ENCODE measurements at places on chromosomes 2 and 18.

- no peak for DNase-seq
Measured at GRCh38 chr2:182381225-182381624, 45.6 kb downstream of the PDE1A start.

- DNase-seq: no peak
Measured at GRCh38 chr2:2782007-2782406, 450.9 kb upstream of the MYT1L start.

DNA sequence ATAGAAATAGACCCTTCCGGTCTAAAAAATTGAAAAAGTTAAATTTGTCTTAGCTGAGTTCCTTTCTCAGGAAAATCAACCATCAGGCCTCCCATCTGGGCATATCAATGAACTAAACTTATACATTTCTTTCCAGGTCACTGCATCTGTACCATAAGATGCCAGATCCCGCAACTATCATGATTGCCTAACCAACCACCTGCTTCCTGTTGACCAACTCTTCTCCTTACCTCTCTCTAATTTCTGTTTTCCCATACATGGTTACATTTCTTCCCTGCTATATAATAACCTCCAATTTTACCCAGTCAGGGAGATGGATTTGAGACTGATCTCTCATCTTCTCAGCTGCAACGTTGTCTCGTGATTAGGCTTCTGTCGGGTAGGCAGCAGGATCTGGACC is 228.7 kb downstream of the FSIP2 start:
- DNase-seq: no peak

DNA sequence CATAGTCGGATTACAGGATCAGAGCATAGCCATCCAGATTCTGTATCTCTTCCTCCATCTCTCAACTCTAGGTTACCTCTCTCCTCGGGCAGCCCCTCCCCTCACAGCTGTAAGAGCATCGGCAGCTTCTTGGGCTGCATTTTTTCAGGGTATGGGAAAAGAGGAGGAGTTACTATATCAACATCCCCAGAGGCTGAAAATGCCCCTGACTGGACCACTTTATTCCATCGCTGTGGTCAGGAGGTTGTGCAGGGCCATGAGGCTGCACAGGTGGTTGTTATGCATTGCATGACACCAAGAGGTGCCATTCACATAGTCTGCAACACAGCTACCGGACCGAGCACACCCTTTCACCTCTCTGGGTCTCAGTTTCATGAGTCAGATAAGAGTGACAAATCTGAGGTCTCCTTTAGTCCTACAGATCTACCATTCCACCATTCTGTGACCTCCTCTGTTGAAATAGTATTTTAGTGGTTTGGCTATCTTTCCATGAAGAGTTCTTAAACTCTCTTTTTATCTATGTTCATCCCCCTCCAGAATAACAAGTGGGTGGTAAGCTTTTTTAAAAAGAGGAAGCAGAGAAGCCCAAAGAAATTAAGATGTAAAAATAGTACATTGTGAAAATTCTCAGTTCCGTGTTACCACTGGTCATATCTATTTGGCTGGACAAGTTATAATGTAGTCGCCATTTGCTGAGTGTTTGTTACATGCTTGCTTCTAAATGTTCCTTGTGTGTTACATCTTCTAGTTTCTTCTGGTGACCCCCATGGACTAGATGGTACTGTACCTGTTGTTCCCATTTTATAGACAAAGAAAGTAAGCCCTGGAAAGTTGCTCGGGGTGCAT is 56.6 kb upstream of the SLC1A4 start:
- DNase-seq: no peak

DNA sequence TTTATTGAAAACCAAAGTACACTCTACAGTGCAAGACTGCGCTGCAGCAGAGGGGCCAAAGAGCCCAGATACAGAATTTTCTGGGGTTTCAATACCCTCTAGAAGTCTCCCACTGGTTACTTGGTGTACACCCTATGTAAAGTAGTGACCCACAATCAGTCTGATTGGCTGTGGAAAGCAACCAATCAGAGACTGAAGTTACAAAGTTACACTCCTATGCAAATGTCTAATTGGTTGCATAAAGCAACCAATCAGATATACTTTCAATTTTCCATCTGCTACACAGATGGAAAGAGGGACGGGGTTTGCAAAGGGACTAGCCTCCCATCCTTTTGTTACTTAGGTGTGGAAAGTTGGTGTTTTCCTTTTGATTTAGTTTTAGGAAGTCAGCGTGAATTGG is 198.9 kb upstream of the SH3BP4 start:
- DNase-seq: no peak

DNA sequence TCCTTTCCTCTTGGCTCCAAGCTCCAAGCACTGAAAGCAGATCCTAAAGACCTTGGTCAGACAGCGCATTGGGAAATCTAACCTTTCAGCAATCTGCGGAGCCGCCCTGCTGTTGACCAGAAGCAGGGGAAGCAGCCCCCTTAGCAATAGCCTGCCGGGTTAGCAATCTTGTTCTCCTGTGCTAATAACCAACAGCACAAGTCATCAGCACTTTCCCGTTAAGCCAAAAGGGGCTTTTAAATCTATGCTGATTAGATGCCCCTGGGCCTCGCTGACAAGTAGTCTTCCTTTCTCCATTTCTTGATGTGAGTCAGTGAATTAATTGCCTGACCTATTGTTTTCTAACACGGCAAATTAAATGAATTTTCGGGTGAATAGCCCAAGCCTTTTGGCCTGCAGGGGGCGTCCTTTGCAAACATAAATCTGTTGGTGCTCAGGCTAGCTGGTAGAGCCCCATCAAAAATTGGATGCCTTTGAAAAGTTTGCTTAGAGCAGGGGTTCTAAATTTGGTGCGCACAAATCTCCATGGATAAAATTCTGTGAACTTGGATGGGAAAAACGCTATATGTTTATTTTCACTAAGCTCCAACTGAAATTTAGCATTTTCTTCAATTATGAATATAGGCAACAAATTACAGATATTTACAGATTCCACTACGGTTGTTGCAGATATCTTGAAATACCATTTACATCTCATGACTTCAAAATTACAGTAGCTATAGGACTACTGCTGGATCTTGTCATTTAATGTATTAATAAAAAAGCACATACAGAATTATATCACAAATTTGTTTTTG is 24.6 kb downstream of the MAIP1 start:
- DNase-seq: peak; percentile 89

GRCh38 chr2:9463698-9464034 is 10.7 kb upstream of the IAH1 start:
- no peak for DNase-seq

DNA sequence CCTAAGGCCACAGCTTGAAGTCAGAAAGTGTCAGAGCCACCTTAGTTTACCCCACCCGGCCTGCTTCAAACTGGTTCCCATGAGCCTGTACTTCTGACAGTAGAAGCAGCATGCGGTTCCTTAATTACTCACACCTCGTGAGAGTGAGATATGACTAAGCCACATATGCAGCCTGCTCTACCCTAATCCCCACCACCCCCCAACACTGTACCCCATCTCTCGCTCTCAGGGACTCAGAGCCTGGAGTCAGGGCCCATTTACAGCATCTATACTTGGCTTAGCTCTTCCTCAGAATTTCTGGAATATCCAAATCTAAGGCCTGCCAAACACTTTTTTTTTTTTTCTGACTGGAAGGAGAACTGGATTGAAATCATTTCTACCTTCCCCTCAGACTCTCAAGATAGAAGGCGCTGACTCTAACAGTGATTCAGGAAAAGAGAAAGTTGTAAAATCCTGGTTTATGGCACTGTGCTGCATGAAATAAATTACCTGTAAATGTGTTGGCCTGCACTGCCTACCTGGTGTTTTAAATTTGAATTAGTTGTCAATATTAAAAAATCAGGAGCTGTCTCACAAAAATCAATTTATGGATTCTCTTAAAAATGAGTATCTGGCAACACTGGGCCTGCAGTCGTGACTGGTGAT is 360.0 kb downstream of the RND3 start:
- DNase-seq: no peak

DNA sequence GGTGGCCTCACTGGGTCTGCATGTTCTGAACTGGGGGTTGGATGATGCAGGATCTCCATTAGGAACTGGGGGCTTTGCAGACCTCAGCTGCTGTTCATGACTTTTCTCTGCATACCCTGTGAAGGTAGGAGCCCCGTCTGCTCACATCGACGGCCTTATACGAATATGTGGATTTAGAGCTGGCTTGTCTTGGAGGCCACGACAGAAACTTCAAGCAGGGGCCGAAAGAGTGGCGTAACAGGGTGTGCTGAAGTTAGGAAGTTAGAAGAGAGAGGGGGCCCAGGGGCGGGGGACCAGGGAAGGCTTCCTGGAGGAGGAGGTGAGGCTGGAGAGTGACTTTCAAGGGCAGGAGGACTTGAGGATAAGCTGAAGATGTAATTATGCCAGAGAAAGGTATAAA is 144.9 kb downstream of the TSN start:
- DNase-seq: no peak

- DNase-seq: no peak
Measured at GRCh38 chr2:230658877-230659652, 53.6 kb upstream of the CAB39 start.

DNA sequence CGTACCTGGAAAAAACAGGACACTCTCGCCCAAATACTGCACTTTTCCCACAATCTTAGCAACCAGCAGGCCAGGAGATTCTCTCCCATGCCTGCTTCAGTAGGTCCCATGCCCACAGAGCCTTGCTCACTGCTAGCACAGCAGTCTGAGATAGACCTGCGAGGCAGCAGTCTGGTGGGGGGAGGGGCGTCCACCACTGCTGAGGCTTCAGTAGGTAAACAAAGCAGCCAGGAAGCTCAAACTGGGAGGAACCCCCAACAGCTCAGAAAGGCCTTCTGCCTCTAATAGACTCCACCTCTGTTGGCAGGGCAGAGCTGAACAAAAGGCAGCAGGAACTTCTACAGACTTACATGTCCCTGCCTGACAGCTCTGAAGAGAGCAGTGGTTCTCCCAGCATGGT is 1202.8 kb upstream of the ACVR2A start:
- no peak for DNase-seq

GRCh38 chr18:908758-909724 is 4.4 kb downstream of the ADCYAP1 start:
- peak; percentile 16 for DNase-seq

GRCh38 chr2:122152571-122152970 is 397.1 kb downstream of the TSN start:
- no peak for DNase-seq

GRCh38 chr2:238060096-238060541 is 682 bp upstream of the SCLY start:
- peak; percentile 30 for DNase-seq

- DNase-seq: no peak
Measured at GRCh38 chr2:21234464-21235120, 110.8 kb downstream of the TDRD15 start.

GRCh38 chr18:79548986-79549637 is 130.5 kb upstream of the CTDP1 start:
- no peak for DNase-seq
